ENCODE measurements at places on chromosomes 7 and 10.

DNA sequence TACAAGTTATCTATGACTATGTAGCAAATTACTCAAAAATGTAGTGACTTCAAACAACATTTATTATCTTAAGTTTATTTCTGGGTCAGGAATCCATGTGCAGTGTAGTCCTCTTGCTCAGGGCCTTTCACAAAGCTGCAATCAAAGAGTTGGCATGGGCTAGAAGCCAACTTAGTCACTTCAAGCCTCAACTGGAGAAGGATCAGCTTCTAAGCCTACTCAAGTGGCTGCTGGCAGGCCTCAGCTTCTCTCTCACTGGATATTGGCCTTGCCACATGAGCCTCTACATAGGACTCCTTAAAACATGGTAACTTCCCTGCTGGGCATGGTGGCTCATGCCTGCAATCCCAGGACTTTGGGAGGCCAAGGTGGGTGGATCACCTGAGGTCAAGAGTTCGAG is 5.0 kb upstream of the NFE2L3 start:
- no peak for DNase-seq

DNA sequence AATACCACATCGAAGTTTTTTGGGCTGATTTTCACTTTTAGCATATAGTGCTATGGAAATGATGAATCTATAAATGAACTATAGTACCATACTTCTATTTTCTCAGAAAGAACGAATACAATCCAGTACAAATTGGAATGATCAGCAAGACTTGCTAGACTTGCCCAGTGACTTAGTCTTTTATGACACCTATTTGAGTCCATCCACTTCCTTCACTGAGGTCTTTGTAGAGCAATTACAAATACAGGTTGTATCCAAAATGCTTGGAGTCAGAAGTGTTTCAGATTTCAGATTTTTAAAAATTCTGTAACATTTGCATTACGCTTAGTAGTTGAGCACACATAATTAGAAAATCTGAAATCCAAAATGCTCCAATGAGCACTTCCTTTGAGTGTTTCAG is 104.3 kb downstream of the NRBF2 start:
- DNase-seq: no peak

GRCh38 chr10:78413076-78414055 is 379.7 kb downstream of the RPS24 start:
- DNase-seq: no peak

- DNase-seq: no peak
Observed at GRCh38 chr7:102251531-102252365, 34.9 kb upstream of the SH2B2 start.

DNA sequence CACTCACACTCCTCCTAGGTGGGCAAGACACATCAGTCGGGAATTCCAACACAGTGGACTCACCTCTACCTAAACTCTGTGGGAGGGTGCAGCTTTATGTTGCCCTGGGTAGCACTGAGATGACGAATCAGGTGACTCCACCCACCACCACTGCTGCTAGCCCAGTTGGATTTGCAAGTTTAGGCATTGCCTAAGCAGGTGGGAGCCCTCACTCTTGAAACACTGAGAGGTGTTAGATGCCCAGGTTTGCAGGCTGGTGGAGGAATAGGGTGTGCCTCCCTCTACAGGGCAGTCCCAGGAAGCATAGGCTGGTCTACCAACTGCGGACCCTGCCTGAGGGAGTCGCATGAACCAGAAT is 708.9 kb downstream of the POM121L12 start:
- DNase-seq: no peak

DNA sequence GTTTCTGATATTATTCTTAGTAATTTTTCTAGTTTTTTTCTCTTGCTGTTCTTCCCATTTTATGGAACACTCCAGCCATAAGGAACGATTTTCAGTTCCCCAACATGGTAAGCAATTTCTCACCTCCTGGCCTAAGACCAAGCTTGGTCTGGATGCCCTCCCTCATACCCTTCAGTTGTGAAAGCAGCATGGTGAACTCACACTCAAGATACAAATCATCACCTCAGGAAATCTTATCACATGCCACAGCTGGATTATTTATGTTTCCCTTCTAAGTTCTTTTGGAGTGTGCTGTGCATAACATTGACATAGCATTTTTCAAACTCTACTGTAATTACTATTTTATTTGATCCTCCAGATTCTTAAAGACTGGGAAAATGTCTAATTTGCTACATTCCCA is 216.6 kb downstream of the AGMO start:
- DNase-seq: no peak

DNA sequence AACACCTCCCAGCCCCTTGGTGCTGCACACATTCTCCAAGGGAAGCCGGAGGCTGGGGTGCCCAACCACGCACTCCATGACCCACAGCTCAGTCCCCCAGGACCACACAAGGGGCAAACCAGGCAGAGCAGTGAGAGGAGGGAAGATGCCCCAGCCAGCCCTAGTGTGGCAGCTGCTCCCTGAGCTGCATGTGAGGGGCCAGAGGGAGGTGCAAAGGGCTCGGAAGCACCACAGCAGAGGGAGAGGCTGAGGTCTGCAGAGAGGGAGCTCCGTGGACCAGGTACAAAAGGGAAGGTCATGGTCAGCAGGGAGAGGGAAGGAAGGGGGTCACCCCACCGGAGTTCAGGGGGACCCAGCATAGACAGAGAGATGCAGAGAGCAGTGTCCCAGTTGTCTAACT is 1.5 kb upstream of the CALML5 start:
- peak; percentile 18 for DNase-seq

DNA sequence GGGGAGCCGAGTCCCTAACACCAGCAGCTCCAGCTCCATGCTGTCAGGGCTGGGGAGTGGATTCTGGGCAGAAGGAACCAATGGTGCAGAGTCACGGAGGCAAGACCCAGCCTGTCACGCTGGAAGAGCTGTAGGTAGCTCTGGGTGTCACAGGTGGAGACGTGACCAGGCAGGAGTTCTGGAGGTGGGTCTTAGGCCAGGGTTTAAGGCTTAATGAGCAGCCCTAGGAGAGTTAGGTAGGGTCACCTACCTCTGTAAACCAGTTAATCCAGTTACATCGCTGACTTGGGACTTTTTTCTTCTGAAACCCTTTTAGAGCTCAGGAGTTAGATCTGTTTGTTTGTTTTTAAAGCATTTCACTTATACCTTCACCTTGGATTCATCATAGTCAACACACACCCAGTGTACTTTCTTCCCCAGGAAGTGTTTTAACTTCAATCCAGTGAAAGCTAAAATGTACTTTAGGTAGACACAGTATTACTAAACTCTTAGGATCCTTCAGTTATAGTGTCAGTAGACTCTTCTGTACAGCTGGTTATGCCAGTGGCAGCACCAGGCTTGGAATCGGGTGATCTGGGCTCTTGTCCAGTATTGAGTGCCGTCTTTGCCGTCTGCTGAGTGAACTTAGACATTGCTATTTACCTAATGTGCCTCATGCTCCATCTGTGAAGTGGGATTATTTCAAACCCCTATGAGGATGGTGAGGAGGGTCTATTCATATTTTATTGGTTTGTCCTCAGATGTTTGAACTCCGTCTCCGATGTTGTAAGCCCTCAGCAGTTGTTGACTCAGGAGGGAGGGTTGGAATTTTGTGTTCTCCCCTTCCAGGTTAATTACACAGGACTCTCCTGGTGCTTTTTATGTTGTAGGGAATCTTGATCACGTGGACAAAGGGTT is 31.0 kb downstream of the TACR2 start:
- DNase-seq: no peak

DNA sequence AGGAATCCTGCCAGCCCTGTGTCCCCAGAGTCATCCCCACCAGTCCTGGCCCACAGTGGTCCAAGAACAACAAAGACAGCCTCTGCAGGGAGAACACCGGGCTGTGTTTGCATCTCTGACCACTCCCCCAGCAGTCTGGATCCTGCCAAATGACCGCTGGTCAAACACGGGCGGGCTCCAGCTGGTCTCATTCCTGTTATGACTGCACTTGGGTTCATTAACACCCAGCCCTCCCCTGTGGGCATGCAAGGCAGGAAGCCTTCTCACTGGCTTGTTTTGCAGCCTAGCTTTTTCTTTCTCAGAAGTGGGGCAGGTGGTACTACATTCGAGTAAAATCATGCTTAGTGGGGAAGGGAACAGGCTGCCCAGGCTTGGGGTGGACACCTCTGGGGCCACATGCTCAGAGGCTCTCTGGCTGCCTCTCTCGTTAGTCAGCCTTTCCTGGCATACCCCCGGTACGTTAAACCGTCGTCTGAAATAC is 190.0 kb downstream of the PLXNA4 start:
- peak; percentile 63 for DNase-seq

DNA sequence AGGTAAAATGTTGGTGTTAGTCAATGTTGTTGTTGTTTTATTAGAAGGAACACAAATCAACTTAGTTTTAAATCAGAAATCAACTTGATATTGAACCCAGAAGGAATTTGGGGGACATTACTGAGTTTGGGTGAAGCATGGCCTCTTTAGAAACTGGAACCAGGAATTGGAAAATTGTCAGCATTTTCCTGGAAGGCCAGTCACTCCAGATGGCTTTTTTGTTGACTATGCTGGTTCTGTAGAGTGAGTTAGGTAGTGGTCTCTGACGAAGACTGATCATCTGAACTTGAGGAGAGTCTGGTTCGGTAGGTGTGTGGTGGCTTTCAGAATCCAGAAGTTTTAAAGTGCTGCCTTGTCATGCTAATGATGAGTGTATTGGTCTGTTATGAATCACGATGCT is 111.5 kb downstream of the BMPER start:
- DNase-seq: no peak

Measured in left hindlimb (tissue), 1 donor.